ENCODE measurements at places on chromosomes 6 and 20.

DNA sequence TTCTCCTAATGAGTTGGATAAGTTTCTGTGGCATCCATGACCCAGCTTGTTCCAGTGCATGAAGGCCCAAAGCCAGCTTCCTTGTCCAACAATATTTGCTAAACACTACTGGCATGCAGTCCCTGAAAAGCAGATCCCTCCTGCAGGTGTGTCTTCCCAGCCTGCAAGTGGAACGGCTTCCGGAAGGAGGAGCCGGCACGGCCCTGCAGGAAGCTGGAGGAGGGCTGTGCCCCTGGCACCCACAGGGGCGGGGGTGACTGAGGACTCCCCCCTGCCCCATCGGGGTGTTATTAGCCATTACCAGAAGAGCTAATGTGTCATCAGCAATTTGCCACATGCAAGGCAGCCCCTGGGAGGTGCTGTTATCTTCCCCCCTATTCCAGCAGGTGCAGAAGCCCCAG is 27.4 kb downstream of the NPEPL1 start:
- no peak for DNase-seq

GRCh38 chr6:133977983-133978895 is 25.2 kb downstream of the TBPL1 start:
- peak; percentile 57 for DNase-seq

DNA sequence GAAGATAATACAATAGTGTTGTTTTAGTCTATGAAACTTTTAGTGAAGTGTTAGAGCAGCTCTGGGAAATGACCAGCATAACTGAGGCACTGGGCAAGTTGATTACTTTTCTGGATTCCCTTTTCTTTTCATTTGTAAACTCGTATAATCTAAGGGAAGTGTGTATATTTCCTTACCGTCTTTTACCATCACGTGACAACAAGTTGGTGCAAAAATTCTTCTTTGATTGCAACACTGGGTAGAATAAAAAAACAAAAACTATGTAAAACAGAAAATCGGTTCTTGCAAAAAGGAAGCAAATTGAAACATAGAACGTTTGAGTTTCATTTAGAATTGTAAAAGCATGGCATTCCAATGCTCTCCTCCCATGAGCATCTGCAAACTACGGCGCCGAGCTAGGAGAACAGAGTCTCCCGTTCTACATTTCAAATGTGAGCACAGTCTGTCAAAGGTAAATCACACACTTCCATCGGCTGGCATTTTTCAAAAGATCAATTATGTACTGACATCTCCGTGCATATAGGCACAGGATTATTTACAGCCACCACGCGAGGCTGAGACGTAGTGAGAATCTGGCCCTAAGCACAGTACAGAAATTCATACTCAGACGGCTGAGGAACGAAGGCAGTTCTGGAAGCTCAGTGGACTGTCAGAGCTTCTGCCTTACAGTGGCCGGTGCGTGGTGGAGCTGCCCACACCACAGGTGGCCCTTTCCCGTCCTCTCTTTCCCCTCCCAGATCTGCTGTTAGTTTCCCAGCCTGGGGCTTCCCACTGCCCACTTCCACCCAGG is 314.0 kb downstream of the BMP7 start:
- no peak for DNase-seq

DNA sequence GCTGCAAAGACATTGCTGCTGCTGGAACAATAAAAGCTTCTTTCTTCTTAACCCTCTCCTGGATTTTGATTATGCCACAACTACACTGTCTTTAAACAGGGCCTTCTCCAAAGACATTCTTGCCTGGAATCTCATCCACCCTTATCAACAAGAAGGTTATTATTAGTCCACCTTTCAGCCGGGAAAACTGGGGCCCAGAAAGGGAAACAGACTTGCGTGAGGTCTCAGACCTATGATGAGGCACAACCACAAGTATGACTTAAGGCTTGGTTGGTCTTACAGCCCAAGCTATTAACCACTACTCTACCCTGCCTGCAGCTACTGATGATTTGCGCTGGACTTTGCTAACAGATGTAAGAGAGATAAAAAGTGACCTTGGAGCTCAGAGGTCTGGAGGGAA is 62.8 kb upstream of the CTNNBL1 start:
- no peak for DNase-seq

- DNase-seq: peak; percentile 26
Measured at GRCh38 chr6:162251257-162251656, 476.3 kb downstream of the PRKN start.

- DNase-seq: no peak
Measured at GRCh38 chr6:158344534-158344933, 32.3 kb downstream of the TULP4 start.

DNA sequence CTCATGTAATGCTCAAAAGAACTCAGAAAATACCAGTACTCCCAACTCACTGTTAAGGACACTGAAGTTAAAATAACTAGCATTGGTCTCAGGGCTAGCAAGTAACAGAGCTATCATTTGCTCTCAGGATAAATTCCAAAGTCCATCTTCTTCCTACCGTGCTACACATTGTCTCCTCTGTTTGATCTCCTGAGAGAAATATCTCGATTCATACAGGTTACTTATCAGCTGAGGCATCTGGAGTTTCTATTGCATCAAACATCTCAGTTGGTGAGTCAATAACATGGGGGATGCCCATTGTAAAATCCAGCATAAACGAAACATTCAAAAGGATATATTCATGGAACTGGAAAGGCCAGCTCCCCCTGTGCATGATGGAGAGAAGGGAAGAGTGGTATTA is 147.4 kb downstream of the BACH2 start:
- no peak for DNase-seq

DNA sequence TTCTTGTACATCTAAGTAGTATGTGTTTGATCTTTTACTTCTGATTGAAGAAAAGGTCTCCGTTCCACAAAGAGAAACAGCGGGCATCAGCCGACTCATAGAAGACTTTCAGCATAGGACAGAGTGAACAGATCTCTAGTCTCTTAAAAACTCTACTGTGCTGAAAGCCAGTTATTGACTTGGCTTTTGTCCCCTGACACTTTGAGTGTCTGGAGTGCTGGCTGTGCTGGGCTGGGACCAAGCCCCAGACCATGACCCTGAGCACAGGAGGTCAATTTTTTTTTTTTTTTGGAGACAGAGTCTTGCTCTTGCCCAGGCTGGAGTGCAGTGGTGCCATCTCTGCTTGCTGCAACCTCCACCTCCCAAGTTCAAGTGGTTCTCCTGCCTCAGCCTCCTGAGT is 27.8 kb downstream of the MYBL2 start:
- no peak for DNase-seq

DNA sequence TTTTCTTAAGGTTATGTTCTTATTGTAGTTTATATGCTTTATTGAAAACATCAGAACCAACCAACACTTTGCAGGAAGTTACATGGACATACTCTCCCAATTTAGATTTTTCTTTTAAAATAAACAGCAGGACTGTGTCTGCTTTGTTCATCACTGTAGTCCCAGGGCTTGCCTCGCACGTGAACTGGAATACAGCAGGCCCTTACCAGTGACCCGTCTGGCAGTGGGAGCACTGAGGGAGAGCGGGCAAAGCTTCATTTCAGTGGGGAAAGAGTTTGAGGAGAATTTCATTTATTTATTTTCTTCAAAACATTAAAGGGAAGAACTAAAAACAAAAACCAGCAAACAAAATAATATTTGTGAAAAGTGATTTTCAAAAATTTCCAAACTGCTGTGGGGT is 230.8 kb downstream of the PAX1 start:
- DNase-seq: no peak

GRCh38 chr20:51195990-51196389 is 173.1 kb upstream of the KCNG1 start:
- DNase-seq: no peak

GRCh38 chr20:44004306-44004915 is 89.8 kb downstream of the TOX2 start:
- DNase-seq: no peak

DNA sequence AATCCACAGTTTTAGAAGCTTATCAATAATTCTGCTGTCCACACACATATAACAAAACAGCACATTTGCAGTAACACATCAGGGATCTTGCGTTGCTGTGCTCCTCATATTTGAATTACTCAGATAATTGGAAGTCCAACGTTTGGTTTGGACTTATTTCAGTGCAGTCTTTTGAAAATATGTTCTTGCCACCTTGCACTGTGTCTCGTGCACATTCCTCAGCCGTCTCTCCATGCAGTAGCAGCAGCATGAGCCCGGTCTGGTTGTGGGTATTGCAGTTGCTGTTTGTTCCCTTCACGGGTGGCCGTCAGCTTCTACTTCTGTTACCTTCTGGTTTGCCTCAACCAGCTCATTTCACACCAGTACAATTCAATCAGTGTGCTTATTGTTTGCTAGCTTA is 215.5 kb downstream of the SLC24A3 start:
- DNase-seq: no peak

DNA sequence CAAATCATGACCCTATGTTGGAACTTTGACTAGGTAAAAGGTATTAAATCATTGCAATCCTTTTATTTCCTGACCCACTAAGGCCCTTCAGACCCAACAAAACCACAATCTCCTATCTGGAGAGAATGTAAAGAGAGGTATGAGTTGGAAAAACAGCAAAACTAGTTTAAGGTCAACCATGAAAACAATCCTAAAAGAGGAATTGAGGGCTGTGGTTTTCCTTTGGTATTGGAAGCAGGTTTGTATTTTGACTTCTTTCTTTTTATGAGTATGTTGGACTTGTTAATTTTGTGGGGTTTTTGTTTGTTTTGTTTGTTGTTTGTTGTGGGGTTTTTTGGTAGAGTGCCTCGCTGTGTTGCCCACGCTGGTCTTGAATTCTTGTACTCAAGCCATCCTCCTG is 4.7 kb upstream of the SEC63 start:
- no peak for DNase-seq

GRCh38 chr6:35728683-35729678 is 7.9 kb upstream of the ARMC12 start:
- DNase-seq: peak; percentile 23

- DNase-seq: no peak
Measured at GRCh38 chr20:36629719-36630681, 16.0 kb downstream of the SLA2 start.

DNA sequence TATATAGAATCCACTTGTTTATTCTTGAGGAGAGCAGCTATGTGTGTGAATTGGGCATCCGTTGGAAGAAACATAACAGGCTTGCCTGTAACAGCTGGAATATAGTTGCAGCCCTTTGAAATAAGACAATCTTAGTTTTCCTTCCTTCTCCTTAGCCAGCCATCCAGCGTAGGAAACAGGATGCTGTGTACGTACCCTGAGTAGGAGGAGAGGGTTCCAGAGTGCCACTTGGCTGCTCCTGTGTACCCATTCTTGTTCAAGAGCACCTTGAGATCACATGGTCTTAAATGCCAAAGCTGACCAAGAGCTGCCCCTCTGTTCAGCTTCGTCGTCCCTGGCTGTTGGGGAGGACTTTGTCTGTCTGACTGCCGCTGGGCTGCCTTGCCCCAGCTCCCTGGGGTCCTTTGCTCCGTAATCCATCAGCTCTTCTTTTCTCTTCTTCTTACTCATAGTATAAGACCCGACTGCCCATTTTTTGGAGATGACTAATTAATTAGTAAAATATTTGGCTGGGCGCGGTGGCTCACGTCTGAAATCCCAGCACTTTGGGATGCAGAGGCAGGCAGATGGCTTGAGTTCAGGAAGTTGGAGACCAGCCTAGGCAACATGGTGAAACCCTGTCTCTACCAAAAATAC is 49.0 kb downstream of the RREB1 start:
- no peak for DNase-seq

DNA sequence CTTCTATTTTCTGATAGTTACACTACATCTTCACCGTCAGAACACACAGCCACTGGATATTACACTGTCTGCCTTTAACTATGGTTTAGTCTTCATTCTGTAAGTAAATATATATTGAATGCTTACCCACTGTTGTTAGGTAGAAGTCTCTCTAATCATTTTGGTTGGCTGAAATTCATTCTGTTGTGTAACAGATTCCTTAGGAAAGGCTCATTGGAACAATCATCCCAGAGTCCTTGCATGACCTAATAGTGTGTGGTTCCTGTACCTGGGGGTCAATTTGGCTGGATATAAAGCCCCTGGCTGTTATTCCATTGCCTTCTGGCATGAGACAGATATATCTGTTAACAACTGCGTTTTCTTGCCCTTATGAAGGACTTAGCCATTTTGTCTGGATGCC is 9.9 kb downstream of the BLOC1S5 start:
- DNase-seq: no peak
